ENCODE measurements at places on chromosomes 1 and 21.

DNA sequence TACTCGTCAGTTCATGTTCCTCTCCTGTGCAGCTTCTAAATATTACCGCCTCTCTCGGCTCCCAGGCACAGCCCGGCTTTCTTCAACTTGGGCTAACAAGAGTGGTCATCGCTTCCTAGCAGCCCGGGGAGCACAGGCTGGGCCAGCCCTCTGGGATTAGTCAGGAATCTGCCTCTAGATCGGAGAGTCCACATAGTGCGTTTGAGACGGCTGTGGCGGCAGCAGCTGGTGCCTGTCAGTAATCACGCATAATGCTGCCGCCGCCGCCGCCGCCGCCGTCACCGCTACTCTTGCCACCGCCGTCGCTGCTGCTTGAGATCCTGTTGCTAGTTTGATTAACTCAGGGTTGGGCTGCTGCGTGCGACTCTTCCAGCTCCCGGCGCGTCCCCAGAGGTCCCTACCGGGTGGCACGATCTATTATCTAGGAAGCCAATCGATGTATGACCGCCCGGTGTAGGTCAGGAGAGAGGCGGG is at the start of gene RXRG:
Gene RXRG, minus strand, starts transcription at position 230 of the 474 bp plus-strand sequence. CDS start 233 bp downstream, outside the sequence.
- DNase-seq: no peak

- DNase-seq: no peak
These were observed 605.8 kb upstream of the ADAMTS5 start for GRCh38 chr21:27572696-27573095.

DNA sequence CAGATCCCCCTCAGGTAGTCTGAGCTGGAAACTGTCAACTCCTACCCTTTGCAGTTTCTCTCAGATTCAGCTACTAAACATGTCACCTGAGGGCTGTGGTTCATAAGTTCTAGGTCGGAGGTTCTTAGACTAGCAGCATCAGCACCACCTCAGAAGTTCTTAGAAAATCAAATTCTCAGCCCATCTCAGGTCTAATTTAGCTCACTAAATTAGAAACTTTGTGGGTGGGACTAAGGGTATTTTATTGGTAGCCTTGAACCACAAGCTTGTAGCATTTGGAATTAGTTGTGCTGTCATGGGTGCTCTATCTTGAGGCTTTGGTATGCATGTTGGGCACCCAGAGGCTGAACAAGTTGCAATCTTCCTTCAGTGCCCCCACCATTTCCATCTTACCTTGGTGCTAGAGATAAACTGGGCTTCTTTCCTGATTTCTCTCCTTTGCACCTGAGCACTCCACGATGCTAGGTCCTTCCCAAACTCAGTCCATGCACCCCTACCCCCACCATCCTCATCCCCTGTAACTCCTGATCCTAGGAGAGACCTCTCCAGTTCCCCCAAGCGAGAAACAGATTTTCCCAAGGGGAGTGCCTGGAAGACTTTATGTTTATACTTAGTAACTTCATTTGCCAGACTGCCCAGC is 54.2 kb downstream of the S1PR1 start:
- no peak for DNase-seq

DNA sequence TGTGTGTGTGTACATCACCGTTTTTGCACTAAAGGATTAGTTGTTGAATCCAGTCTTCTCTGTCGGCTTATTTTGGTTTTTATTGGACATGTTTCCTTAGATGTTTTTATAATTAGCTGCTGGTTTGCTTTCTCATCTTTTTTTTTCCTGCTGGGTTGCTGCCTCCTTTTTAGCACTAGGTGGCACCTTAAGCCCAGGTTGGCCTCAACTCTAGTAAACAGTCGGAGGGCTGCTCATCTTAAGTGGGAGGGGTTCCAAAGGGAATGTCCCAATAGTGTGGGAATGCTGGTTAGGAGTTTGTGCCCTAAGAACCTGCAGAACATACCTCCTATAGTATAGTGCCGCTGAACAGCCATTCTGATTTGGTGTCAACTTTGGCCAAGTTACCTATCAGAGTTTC is 570.1 kb upstream of the CXADR start:
- no peak for DNase-seq

GRCh38 chr21:43023175-43023574 is 48.8 kb downstream of the PKNOX1 start:
- DNase-seq: no peak

DNA sequence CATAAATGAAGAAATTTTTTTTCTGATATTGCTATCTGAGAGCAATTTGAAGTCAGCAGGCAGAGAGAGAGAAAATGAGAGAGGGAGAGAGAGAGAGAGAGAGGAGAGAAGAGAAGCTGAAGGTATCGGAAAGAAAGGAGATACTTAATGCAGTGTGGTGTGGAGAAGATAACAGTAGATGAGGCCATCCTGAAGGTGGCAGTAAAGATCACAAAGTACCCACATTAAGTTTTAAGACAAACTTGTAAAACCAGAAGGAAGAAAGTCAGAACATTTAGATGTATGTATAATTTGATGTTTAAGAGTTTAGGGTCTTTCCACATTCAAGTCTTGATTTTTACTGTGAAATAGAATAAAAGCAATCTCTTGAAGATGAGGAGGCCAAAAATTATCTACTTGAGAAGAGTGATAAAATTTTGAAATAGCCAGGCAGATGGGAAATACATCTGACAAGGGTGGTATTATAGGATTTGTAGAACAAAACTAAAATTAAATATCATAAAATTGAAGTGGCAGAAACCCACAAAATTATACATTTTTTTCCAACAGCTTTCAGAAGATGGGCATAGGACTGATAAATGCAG is 1753.4 kb downstream of the MRPL39 start:
- DNase-seq: peak; percentile 31

GRCh38 chr1:210908257-210908656 is 225.7 kb downstream of the KCNH1 start:
- no peak for DNase-seq

GRCh38 chr1:74964508-74965102 is 169.6 kb upstream of the LHX8 start:
- no peak for DNase-seq

DNA sequence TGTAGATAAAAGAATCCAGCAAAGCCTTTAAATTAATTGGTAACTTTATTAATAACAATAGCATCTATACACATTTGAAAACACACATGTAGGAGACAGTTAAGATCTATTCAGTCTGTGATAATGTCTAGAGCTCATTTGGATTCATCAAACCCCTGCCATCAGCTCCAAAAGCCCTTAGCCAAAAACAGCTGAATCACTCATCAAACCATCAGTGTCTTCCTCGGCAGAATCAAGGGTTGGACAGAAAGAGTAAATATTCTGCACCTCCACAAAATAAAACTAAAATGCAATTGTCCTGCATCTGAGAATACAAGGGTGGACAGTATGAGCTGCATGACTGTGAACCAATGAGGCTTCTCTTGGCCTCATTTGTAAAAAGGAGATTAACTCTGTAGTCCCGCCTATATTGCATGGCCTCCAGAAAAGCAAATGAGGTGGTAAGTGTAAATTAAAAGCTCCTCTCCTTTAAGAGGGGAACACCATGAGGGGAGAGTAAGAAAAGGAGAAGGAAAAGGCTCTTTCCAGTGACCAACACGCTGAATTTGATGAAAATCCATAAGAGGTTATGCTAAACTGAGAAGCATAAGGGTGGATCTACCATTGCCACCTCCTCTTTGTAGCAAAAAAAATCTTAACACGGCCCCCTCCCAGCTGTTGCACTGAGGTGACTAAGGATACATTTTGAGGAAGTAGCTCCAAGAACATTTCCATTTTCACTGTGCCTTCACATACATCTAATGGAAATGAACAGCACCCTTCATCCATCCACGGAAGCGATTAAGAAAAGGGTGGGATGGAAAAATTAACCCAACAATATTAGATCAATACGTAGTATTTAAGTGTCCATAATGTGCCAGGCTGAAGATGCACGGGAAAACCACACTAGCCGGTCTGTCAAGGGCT is 14.7 kb upstream of the BOLA1 start:
- DNase-seq: no peak

- no peak for DNase-seq
These were observed 29.6 kb upstream of the SLAMF9 start for GRCh38 chr1:159983681-159984080.

GRCh38 chr1:31145648-31146047 is 80.1 kb upstream of the PUM1 start:
- DNase-seq: no peak

DNA sequence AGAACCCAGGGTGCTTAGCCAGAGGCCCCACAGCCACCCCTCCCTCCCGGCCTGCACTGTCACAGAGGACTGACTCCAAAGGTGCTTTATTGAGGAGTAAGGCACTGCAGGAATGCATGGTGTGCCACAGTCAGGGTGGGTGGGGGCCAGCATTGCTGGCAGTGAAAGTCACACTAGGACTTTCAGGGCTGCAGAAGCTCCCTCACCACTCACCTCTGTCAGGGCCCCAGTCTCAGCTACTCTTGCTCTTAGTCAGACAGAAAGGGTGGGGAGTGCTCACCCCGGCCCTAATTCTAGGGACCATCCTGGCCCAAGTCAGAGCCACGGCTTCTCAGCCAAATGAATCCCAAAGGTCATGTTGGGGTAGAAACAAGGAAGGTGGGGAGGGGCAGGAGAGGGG is 19.4 kb downstream of the KNCN start:
- DNase-seq: no peak

- DNase-seq: no peak
These were observed 13.1 kb upstream of the PRRC2C start for GRCh38 chr1:171472183-171472647.

DNA sequence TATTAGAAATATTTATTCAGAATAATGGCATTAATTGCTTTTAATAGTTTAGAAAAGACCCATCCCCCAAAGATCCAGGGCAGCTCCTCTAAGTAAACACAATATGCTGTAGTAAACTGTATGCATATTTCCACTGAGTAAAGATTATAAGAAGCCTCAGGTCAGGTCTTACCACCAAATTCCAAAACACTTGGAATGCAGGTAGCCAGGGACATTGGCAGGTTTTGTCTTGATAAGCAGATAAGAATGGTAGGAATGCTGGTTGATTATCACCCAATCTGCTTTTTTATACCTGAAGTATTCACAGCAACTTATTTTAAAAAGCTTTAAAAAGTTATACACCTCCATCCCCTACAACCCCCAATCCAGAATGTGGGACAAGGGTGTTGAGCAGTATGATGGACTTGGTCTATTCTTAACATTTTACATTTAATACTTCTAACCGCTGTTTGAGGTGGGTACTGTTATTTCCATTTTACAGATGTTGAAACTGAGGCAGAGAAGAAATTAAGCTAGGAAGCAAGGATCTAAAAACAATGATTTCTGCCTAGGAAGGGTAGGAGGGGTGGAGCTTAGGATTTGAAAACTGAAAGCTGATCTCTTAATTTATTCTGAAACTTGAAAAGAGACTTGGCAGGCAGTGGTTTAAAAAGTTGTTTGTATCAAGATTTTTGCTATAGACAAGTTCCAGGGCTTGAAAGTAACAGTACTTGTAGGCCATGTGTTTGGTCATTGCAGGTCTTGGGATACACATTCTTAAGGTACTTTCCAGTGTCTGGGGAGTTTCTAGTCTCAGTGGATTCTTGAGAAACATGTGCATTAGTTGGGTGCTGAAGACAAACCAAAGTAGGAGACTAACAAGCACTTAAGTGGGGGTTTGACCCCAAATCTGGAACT is 15.6 kb upstream of the THEM4 start:
- DNase-seq: no peak

- DNase-seq: no peak
These were observed 97.9 kb downstream of the ERG start for GRCh38 chr21:38400195-38400919.

GRCh38 chr1:19250629-19251304 is 557 bp downstream of the EMC1 start:
- no peak for DNase-seq

GRCh38 chr21:30839304-30839703 is 9.7 kb upstream of the KRTAP7-1 start:
- no peak for DNase-seq

- DNase-seq: no peak
These were observed 112.4 kb downstream of the TBX19 start for GRCh38 chr1:168392958-168393549.

GRCh38 chr1:114021665-114022099 is 42.4 kb downstream of the OLFML3 start:
- no peak for DNase-seq

GRCh38 chr1:76950306-76950705 is 83.0 kb downstream of the ST6GALNAC5 start:
- no peak for DNase-seq

DNA sequence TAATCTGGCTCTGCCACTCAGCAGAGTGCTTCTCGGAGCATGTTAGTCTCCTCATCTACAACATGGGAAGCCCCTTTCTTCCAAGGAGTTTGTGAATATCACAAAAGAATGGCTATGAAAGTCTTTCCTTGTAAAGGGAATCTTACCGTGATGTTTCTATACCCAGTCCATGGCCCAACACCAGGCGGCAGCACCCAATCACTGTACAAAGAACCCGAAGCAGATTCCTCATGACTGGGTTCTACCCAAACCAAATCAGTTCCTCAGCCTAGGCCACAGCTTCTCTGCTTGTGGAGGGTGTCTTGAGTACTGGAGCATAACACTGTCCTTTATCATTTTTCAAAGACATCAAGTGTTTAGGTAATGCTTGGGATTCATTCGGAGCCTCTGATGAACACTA is 16.6 kb upstream of the SLFNL1 start:
- no peak for DNase-seq

- no peak for DNase-seq
These were observed 14.1 kb upstream of the PADI4 start for GRCh38 chr1:17293681-17294425.

DNA sequence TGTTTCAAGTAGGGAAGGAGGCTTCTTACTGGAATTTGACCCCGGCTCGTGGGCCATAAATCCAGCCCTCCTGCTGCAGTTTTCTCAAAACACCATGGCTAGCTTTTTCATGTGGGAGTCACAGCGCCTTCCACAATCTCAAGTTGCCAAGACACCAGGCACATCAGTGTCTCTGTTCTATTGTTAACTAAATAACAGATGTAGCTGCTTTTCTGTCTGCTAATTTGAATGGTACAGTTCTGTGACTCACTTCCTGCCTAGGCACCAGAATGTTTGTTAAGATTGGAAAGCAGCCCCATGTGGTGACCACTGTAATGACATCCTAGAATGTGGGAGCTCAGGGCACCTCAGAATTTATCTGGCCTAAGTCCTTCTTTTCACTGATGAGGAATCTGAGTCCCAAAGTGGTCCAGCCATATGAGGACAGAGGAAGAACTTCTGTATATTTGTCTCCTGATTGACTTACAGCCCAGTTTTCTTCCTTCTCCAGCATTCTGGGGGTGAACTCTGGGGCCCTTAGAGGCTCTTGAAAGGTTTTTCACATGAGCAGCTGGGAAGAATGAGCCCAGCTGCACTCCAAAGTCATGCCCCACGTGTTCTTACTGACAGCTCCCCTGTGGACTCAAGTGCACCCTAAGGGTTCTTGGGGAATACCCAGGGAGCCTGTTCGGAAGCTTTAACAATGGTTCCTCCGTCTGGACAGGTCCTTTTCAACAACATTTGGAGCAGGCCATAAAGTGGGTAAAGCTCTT is 27.5 kb downstream of the TRIM45 start:
- no peak for DNase-seq

Data from naive thymus-derived CD8-positive, alpha-beta T cell (primary cell).